Natural killer cell (primary cell): ENCODE measurements at places on chromosomes 1 and 21. TPM values are rescaled to one million over a fixed set of nuclear protein-coding genes. Genes with fewer than 3 reads are reported as not detected.

CNR2 gene
- total RNA-seq = 5.3 TPM

C8B gene
- total RNA-seq = not detected

PTGS2 gene
- total RNA-seq = 6.9 TPM

CDA gene
- total RNA-seq = 5.3 TPM

CNKSR1 gene
- total RNA-seq = 0.89 TPM

CNIH3 gene
- 5.4 TPM for total RNA-seq

DNA sequence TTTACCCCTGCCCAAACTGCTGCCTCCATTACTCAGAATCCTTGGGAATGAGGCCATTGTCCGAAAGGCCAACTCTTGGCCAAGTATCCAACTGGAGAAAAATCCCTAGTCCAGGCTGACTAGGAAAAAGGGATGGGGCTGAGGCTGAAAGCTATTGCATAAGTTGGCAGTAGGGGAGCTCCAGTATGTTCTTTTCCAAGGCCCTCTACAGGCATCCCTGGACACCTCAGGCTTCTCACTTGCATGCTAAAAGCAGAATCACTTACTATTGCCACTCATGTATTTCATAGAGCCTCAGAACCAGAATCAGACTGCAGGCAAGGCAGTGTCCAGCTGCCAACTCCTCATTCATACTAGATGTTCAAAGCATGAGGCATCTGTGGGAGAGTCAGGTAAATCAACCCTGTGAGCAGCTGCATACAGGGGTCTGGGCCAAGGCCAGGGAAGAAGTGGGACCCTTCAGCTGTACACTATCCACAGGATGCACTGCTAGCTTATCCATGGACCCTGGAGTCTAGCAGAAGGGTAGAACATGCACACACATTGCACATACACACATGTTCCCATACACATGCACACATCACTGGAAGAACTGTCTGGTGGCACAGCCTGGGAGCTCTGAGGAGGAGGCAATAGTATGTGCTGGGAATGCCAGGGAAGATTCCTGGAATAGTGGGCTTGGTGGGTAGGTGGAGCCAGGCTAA, 195.3 kb downstream of the C1orf94 start:
- no peak for DNase-seq
- no peaks in the 10 kb centered on the region for H3K4me1 ChIP-seq
- H3K4me3 ChIP-seq = no peak overlapping the region

DNA sequence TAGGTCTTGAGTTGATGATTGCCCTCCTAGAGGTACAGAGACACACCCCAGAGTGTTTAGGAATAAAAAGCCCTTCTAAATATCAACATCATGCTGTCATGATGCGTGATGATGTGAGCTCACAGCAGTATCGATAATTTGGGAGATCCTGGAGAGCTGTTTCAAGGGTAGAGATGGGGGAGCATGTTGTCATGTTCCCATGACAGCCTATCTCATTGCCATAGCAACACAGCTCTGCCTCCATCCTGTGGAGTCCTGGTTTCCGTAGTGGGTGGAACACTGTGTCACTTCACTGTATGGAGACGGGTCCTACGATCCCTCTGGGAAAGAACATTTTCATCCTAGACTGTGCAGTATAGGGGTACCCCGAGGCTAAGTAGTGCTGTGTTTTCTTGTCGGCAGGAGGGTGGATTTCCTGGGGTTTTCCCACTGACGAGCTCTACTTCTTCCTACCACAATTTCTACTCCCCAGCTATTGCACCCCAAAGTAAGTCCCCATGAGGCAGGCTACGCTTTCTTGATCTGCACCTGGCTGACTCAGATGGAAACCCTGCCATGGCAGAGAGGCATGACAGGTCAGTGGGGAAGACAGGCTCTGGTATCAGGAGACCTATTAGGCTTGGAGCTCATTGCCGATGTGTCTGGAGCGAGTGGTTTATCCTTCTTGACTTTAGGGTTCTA, 7.2 kb downstream of the KISS1 start:
- H3K36me3 ChIP-seq = no peaks in the 10 kb centered on the region
- peaks cover 8% of the 10 kb centered on the region for H3K4me1 ChIP-seq
- DNase-seq = peak; percentile 58
- H3K4me3 ChIP-seq = no peak overlapping the region

DNA sequence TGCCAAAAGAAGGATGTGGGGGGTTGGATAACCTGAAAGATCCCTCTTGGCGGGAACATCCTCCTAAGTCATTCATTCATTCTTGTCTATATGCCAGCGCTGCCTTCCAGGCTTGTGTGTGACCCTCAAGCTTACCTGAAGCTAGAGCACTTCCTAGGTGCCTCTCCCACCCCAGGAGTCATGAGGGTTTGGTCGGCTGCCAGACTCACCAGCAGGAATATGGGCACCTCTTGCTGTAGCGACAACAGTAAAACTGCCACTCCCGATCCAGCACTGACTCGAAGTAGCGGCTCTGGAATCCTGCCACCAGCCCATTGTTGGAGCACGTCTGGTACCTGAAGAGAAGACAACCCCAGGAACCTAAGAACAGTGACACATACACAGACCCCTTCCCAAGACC, 15.0 kb downstream of the DPT start:
- H3K27ac ChIP-seq = no peak overlapping the region
- no peaks in the 10 kb centered on the region for H3K4me1 ChIP-seq
- H3K27me3 ChIP-seq = no peaks in the 10 kb centered on the region

- H3K4me1 ChIP-seq = no peaks in the 10 kb centered on the region
- H3K27ac ChIP-seq = no peak overlapping the region
- no peak for DNase-seq
- H3K4me3 ChIP-seq = no peak overlapping the region
- peaks cover 18% of the 10 kb centered on the region for H3K36me3 ChIP-seq
Measured at GRCh38 chr1:44281962-44282703, 68.9 kb downstream of the DMAP1 start.

DNA sequence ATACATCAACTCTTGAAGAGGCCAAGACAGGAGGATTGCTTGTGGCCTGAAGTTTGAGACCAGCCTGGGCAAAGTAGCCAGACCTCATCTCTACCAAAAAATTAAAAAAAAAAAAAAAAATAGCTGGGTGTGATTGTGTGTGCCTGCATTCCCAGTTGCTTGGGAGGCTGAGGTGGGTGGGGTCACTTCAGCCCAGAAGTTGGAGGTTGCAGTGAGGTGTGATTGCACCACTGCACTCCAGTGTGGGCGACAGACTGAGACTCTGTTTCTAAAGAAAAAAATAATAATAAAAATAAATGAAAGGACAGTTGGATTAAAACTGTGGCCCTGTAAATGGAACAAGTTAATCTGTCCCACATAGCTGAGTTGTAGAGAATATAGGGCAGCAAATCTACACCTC, 18.9 kb upstream of the ZNF496 start:
- peaks cover 8% of the 10 kb centered on the region for H3K4me1 ChIP-seq
- H3K27ac ChIP-seq = no peak overlapping the region
- H3K27me3 ChIP-seq = no peaks in the 10 kb centered on the region
- no peak for DNase-seq
- no peak overlapping the region for H3K4me3 ChIP-seq

DNA sequence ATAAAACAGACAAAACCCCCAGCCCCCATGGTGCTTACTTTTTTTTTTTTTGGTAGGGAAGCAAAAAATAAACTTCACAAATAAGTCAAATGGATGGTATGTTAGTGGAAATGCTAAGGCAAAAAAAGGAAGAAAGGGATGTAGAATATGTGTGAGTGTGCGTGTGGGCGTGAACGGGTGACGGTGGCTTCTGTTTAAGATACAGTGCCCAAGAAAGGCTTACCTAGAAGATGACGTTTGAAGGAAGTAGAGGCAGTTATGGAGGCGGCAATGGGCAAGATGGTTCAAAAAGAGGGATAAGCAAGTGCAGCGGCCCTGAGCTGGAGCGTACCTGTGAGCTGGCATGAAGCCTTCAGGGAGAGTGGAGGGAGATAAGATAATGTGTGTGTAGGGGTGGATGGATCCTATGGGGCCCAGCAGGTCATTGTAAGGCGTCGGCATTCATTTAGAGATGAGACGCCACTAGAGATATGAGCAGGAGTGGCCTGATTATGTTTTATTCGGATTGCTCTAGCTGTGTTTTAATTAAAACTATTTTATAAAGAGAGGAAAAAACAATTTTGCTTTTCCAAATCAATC, 19.9 kb downstream of the LEPR start:
- no peaks in the 10 kb centered on the region for H3K36me3 ChIP-seq
- H3K27me3 ChIP-seq = no peaks in the 10 kb centered on the region
- DNase-seq = no peak
- H3K4me1 ChIP-seq = no peaks in the 10 kb centered on the region

- no peaks in the 10 kb centered on the region for H3K36me3 ChIP-seq
- H3K27ac ChIP-seq = no peak overlapping the region
- no peak for DNase-seq
- no peaks in the 10 kb centered on the region for H3K27me3 ChIP-seq
- H3K4me3 ChIP-seq = no peak overlapping the region
- H3K4me1 ChIP-seq = no peaks in the 10 kb centered on the region
Measured at GRCh38 chr1:64041371-64042131, 161.9 kb upstream of the UBE2U start.

GRCh38 chr1:179440971-179441370, 75.2 kb downstream of the AXDND1 start:
- no peak overlapping the region for H3K27ac ChIP-seq
- DNase-seq = no peak
- no peak overlapping the region for H3K4me3 ChIP-seq
- H3K27me3 ChIP-seq = no peaks in the 10 kb centered on the region
- no peaks in the 10 kb centered on the region for H3K4me1 ChIP-seq
- H3K36me3 ChIP-seq = no peaks in the 10 kb centered on the region

GRCh38 chr1:9852410-9853248, 28.9 kb upstream of the CLSTN1 start:
- peaks cover 15% of the 10 kb centered on the region for H3K4me1 ChIP-seq
- no peak for DNase-seq
- no peaks in the 10 kb centered on the region for H3K27me3 ChIP-seq

DNA sequence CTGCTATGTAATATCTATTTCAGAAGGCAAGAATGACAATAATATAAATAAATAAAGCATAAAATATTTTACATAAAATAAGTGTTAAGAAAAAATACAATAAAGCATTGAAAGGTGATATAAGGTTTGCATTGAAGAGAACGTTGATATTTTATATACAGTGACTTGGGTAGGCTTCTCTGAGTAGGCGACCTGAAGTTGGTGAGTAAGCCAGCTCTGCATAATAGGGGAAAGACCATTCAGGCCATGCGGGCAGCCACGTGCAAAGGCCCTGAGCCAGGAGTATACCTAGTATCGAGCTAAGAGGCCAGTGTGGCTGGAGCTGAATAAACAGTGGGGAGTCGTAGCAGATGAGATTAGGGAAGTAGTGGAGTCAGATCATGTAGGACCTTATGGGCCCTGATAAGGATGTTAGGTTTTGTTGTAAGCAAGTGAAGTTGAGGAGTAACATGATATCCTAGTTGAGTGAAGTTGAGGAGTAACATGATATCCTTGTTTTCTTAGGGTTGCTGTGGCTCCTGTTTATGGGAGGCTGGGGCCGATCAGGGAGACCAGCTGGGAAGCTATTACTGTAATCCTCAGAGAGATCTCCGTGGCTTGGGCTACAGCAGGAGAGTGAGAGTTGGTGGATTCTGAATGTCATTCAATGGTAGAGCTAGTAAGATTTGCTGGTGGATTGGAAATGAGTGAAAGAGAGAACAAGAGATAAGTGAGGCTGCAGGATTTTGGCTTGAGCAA, 22.0 kb downstream of the KCNK1 start:
- no peak overlapping the region for H3K4me3 ChIP-seq
- H3K27me3 ChIP-seq = no peaks in the 10 kb centered on the region
- no peaks in the 10 kb centered on the region for H3K4me1 ChIP-seq
- no peak overlapping the region for H3K27ac ChIP-seq

DNA sequence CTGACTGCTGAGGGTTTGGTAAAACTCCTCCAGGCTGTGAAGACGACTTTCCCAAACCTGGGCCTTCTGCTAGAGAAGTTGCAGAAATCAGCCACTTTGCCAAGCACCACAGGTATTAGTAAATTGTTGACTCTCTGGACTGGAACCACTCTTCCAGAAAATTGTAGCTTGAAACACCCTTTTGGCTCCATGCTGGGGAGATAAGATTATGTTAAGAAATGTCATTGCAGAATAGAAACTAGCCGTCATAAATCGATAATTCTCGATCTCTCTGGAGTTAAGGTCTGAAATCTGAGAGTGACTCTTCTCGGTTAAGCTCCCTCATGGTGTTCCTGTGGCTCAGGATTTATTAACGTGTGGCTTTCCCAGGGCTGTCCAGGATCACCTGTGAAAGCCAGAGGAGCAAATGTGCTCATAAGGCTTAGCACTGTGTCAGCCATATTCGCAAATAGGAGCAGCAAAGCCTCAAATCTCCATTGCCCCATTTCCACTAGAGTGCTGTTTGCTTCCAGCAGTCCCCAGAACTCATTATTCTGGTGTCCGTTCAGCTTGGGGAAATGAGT, 54.6 kb downstream of the ZBTB40 start:
- H3K4me3 ChIP-seq = no peak overlapping the region
- no peaks in the 10 kb centered on the region for H3K27me3 ChIP-seq
- H3K36me3 ChIP-seq = peaks cover 53% of the 10 kb centered on the region
- H3K27ac ChIP-seq = no peak overlapping the region
- no peak for DNase-seq
- H3K4me1 ChIP-seq = no peaks in the 10 kb centered on the region

- H3K4me3 ChIP-seq = no peak overlapping the region
- no peak for DNase-seq
- H3K36me3 ChIP-seq = no peaks in the 10 kb centered on the region
- no peak overlapping the region for H3K27ac ChIP-seq
- peaks cover 22% of the 10 kb centered on the region for H3K4me1 ChIP-seq
- H3K27me3 ChIP-seq = peaks cover under 1% of the 10 kb centered on the region
Measured at GRCh38 chr1:160161965-160162705, 10.7 kb downstream of the ATP1A4 start.

DNA sequence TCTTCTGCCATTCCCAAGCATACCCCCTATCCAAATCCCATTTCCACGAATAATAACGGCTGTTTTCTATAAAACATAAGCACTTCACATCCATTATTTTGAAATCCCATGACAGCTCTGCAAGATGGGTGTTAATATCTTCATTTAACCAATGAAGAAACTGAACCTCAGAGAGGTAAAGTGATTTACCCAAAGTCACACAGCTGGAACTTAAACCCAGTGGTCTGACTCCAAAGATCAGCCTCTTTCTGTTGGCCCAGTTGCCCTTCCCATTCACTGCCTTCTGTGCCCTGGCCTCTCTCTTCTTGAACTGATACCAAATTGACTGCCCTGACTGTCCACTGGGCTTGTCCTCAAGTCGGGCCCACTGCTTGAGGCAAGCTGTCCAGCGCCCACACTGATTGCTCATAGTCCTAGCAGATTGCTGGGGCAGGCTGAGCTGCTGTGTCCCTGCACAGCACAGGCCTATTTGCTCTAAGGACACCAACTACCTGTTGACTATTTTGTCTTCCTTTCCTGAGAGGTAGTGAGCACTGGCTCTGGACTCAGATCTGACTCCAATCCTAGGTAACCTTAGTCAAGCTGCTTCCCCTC, 19.3 kb downstream of the TAL1 start:
- H3K27ac ChIP-seq = no peak overlapping the region
- no peaks in the 10 kb centered on the region for H3K36me3 ChIP-seq
- H3K27me3 ChIP-seq = no peaks in the 10 kb centered on the region
- DNase-seq = no peak
- H3K4me1 ChIP-seq = no peaks in the 10 kb centered on the region
